ENCODE measurements at places on chromosomes 12 and 14.

GRCh38 chr12:77772676-77773298 is 57.9 kb upstream of the NAV3 start:
- DNase-seq = no peak

GRCh38 chr14:99510556-99511139 is 29.4 kb downstream of the CCNK start:
- DNase-seq = no peak

- DNase-seq = no peak
These were observed 806.9 kb downstream of the GALC start for GRCh38 chr14:87185961-87186560.

DNA sequence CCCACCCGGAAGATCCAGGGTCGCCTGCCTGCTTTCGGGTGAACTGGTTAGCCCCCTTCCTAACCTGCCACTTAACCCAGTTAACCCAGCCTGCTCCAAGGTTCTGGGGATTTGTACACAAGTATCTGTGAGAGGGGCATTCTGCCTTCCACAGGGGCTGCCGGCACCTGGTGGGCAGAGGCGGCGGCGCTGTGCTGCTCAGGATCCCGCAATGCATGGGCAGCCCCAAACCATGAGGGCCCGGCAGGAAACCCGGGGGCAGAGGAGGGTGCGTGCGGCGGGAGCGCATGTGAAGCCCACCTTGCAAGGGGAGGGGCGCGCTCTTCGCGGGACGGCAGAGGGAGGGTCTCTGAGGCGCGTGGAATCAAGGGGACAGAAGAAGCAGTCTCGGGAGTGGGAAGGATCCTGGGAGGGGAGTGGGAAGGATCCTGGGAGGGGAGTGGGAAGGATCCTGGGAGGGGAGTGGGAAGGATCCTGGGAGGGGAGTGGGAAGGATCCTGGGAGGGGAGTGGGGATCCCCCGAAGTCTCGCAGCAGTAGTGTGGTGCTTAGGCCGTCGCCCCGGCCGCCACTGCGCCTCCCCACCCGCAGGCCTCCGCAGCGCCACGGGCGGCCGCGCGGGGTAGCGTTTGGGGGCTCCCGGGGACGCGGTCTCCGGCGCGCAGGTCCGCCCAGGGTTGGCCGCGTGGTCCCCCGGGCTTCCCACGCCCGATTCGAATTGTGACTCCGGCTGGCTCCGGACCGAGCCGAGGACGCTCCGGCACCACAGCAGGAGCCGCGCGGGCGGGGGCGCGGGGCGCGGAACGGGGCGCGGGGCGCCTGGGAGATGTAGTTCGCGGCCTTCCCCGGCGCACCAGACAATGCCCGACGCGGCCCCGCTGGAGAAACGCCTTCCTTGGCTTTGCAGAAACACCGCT is 4.9 kb upstream of the MTA1 start:
- DNase-seq = peak; percentile 72

DNA sequence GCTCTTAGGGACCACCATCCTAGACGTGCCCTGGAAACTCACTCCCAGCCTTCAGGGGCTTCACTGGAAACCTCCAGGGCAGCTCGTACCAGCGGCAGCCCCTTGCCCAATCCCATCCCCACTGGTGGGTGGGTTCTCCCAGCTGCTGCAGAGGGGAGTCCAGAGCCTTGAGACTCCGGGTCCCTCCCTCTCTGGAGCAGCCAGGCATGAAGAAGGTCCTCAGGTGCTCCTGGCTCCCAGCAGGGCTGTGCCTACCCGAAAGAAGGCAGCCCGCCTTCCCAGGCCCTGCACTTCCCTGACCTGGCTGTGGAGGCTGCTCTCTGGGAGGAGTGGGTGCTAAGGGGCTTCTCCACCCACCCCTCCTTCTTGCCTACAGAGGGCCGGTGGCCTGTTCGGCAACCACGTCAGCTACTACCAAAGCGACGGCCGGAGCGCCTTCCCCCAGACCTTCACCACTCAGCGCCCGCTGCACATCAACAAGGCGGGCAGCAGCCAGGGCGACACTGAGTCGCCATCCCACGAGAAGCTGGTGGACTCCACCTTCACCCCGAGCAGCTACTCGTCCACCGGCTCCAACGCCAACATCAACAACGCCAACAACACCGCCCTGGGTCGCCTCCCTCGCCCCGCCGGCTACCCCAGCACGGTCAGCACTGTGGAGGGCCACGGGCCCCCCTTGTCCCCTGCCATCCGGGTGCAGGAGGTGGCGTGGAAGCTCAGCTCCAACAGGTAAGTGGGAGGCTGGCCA is 115.5 kb upstream of the FKBP4 start:
- DNase-seq = no peak

GRCh38 chr12:1628666-1629337 is at the start of gene WNT5B:
Gene WNT5B, plus strand, starts transcription at chr12:1629231. Its CDS starts 2,124 bp downstream, at chr12:1631355.
- DNase-seq = no peak

DNA sequence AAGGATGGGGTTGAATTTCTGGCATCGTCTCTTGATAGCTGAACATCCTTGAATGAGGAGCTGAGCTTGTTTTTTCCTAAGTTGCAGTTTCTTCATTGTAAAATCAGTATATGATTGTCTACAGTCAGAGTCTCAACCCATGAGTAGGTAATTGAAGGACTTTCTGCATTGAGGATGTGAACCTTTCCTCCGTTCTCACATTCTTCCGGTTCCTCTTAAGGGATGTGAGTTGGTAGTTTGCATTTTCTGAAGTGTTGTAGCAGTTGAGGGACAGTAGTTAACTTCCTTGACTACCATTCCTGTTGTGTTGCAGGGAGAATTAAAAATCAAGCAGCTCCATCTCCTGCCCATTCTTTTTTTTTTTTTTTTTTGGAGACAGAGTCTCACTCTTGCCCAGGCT is 19.1 kb downstream of the TPCN1 start:
- peak; percentile 77 for DNase-seq

DNA sequence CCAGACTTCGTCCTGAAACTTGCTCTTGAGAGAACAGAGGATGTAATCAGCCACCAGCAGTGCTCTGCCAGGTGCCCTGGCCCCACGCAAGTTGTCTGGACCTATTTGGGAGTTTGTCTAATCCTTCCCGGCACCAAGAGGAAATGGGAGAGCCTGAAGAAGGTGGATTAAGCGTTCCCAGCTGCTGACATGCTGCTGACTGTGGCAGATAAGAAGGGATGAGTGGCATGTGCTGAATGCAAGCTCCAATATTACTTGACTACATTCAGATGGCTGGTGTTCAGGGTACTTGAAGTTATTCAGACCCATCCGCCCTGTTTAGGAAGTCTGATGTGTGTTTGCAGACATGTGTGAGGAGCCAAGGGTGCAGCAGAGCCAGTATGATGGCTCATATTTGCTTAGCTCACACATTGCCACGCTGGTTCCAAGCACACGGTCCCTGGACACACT is 440.6 kb upstream of the CCDC196 start:
- no peak for DNase-seq

- DNase-seq = no peak
These were observed 46.9 kb upstream of the DYNC1H1 start for GRCh38 chr14:101917413-101918017.

DNA sequence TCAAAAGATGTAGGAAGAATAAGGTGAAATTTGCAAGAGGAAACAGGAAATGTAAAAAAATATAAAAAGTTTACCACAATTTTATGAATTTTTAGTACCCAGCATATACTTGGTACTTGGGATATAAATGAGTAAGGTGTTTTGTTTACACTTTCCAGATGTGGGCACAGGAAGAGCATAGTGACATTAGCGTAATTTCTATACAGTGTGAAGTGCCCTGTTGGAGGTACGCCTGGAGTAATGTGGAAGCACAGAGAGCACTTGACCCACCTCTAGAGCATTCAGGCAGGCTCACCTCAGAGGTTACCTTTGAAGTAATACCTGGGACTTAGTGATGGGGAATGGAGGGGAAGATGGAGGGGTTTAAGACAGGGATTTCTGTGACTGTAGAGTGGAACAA is 89.5 kb downstream of the AEBP2 start:
- no peak for DNase-seq

GRCh38 chr14:106003351-106003750 is 477.0 kb downstream of the TMEM121 start:
- no peak for DNase-seq

GRCh38 chr12:3274664-3275063 is 197.5 kb downstream of the TSPAN9 start:
- no peak for DNase-seq

DNA sequence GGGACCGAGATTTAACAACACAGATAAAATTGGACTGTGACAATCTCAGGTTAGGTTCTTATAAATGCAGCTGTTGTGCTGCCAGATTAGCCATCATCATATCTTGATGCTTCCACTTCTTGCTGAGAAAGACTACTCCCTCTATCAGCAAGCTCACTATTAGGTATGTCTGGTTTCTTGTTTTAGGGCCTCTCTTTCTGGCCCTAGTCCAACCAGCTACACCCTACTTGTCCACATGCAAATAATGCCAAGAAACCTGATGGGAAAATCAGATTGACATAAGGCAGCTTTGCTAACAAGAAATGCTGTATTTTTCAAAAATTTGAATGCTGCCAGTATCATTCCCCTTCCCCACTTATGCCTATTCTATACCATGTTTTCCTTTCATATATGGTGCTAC is 296.0 kb downstream of the RMST start:
- DNase-seq = no peak

DNA sequence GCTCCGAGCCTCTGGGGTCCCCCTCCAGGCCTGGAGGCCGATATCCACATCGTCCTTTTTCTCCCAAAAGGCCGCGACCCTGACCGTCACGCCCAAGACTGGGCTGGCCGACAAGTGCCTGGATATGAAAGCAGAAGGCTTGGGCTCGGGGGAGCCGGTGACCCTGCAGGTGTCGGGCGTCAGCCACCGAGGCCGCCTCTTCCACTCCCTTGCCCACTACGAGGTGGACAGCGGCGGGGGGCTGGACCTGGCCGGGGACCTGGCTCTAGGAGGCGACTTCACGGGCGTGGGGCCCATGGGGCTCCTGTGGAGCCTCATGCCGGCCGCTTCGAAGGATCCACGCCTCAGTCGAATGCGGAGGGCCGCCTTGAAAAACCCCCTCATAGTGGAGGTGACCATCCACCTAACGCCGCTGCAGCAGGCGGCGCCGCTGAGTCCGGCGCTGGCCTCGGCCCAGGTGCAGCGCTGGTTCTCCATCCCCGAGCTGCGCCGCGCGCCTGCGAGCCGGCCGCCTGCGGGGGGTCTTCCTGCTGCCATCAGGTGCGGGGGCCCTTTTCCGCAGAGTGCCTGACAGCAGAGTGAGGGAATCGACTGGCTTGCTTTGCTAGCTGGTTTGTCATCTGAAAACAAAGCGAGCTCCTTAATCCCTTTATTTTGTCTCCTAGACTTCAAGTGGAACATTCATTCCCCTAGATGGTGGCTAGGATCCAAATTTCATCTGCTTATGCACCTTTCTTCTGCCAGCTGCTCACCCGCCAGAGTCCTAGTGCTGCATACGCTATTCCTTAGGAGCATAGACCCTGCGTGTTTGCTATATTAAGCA is 10.6 kb upstream of the DNAL1 start:
- DNase-seq = no peak

DNA sequence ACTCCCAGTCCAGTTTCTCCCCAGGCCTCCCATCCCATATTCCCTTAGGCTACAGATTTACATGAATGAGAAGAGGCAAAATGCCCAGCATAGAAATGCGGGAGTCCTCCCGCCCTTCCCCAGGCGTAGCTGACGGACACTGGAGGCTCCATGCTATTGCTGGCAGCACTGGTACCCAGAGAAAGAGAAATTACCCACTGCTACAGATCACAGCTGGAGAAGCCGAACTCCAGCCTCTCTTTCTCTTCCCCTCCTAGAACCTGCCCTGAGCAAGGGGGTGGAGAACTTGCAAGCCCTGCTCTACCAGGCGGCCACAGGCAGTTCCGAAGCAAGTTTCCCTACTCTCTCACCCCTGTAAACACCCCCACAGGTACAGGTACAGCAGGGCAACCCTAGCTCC is 3.6 kb downstream of the LTBR start:
- DNase-seq = no peak

DNA sequence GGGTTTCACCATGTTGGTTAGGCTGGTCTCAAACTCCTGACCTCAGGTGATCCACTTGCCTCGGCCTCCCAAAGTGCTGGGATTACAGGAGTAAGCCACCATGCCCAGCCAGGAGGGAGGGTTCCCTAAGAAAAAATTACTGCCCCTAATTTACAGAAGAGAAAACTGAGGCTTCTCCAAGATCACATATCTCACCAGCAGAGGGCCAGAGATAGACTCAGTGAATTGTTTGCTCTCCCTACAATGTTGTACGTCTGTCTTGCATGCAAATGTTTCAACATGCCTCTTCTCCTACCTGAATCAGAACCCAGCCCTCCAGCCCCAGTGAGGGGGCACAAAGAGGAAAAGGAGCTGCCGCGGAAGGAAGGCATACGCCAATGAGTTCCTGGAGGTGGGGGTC is 48.3 kb upstream of the TMEM263 start:
- peak; percentile 7 for DNase-seq

- no peak for DNase-seq
These were observed 23.1 kb downstream of the GARIN6 start for GRCh38 chr12:99670635-99671034.

GRCh38 chr14:33413381-33413780 is 474.7 kb downstream of the NPAS3 start:
- DNase-seq = peak; percentile 6

GRCh38 chr12:69151254-69151764 is 88.1 kb upstream of the CPSF6 start:
- DNase-seq = no peak

DNA sequence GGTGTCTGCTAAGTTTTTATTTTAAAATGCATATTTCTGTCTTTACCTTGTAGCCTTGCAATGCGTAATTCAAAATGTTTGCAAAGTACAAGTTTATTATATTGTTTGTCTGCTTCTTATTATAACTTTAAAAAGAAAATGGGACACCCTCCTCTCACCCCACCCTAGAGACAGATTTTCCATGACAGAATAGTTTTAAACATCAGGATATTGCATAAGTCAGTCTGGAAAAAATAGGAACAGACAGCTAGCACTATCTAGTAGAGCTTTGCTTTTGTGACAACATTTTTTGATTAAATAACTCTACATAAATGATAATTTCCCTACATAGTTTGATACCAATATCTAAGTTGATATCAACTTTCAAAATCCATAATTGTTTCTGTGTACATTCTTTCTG is 71.3 kb downstream of the PDE3A start:
- peak; percentile 53 for DNase-seq

DNA sequence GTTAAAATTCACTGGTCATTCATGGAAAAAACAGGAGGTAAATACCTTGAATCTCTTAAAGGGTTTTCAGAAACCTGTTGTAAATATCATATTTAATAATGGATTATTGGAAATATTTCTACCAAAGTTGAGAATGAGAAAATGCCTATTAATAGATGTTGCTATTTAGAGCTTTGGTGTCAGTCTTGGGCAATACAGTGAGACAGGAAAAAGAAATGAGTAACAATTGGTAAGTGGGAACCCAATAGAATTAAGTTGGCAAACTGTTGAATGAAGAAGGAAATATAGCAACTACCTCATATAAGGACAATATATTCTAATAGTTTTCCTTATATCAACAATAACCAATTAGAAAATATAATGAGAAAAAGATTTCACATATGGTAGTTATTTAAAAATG is 78.0 kb downstream of the ATF7IP start:
- peak; percentile 60 for DNase-seq

GRCh38 chr14:64960762-64961276 is 11.3 kb downstream of the RAB15 start:
- DNase-seq = no peak
